ENCODE measurements at places on chromosomes 2 and 18. TPM values are rescaled to one million over a fixed set of nuclear protein-coding genes. Genes with fewer than 3 reads are reported as not detected.

- DNase-seq: no peak
These were observed 49.8 kb downstream of the PTPN4 start for GRCh38 chr2:119809339-119810048.

DNA sequence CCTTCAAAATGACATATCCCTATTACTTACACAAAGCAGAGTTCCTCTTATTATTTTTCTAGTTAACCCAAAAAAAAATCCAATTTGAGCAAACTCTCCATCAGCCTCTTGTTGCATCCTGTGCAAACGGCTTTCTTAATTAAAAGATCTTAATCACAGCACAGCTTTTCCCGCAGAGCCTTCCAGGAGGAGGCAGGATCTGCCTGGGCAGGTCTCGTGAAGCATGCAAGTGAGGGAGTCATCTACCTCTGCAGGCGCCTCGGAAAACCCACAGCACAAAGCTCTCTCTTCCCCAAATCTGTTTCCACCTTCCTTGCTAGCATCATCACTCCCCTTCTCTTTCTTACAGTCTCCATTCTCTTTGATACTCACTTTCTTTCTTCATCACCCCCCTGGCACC lies 100.4 kb downstream of the EN1 start:
- DNase-seq: no peak

DNA sequence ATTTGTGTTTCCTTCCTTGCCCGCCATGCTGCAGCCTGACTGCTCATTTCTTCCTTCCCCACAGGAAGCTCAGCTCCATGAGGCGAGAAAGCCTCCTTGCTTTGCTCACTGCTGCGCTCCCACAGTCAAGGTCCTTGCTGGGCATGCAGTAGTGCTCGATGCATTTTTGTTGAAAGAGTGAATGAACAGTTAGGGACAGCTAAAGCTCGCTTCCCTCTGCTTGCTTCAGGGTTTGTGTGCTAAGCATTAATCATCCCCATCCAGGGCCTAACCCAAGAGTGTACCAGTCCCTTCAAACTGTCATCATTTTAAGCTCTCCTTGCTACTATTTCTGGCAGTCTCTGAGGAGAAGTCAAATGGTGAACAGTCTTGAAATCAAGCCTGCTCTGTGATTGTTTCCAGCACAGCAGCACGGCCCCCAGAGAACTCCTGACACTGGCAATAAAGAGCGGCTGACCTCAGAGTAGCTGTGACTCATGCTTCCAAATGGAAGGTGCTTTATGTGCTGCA lies 171.7 kb upstream of the SOX11 start:
- no peak for DNase-seq

DNA sequence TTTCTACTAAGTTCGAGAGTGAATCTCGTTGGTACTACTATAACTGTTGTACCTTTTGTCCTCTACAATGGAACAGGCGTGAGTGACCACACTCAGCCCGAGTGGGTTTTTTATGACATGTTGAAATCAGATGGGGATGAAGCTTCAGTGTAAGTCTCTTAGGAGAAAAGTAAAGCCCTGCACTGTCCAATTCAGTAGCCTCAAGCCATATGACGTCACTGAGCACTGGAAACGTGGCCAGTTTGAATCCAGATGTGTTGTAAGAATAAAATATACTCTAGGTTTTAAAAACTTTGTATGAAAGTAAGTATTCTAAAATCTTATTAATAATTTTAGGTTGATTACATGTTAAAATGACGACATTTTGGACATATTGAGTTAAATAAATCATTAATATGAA lies 101.7 kb upstream of the SP3 start:
- no peak for DNase-seq

GRCh38 chr2:241316825-241317224 lies 1.1 kb downstream of the SEPTIN2 start:
- DNase-seq: no peak

DNA sequence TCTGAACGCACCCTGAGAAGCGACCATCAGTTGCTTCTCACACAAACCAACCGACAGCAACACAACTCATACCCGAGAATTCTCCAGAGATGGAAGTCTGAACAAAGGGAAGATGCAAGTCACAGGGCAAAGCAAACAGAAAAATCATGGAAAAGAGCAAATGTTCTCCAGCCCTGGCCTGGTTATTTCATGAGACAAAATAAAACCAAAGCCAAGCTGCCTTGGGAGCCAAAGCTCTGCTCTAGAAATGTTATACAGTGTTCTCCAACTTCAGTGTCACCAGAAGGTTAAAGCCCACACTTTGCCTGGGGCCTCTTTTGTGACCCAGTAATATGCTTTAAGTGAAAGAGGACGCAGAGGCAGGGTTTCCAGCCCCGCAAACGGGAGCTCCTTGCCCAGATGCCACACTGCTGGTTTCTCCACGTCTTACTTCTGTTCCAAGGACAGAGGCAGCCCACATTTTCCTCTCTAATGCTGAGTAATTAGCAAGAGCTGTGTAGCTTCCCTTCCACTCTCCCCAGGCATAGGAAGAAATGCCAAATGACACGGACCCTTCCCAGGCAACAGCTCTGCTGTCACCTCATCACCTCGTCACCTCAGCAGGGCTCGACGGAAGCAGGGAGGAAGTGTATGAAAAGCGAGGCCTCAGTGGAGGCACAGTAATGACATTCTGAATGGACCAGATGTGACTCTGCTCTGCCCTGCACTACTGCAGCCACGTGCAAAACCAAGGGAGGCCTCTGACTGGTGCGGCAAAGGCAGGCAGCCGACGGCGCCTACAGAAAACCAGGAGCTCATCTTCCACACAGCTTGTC lies 64.7 kb downstream of the FBXO15 start:
- DNase-seq: no peak

DNA sequence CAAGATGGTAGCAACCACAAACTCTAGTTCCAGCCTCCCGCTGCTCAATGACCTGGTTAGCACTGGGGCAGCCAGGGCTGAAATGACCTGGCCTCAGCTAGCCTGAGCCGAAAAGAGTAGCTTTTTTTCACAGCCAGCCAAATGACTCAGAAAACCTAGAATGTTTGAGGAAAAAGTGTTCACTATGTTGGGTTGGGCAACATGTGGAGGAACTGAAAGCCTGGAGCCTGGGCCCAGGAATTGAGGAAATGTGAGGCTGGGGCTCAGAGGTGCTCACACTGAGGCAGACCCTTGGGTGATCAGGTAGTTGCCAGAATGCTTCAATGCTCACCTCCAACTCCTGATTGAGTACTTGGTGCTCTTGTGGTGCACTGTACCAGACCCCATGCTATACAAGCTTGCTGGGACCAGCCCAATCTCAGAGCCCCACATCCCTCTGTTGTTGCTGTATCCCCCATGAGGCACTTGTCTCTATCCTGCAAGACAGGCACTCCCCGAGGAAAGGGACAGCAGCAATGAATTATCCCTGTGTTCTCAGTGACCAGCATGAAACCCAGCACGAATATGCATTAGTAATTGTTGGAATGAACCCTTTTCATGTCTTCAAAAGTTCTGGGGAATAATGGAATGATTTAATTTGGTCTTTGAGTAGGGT lies 116.2 kb downstream of the USP34 start:
- DNase-seq: no peak

- DNase-seq: no peak
These were observed 40.1 kb downstream of the NRP2 start for GRCh38 chr2:205722283-205722918.

GRCh38 chr2:111100765-111101162 lies 19.9 kb upstream of the BCL2L11 start:
- DNase-seq: no peak

GRCh38 chr2:86370579-86370978 lies 33.2 kb upstream of the REEP1 start:
- no peak for DNase-seq

- no peak for DNase-seq
These were observed 143.9 kb downstream of the ZBTB7C start for GRCh38 chr18:48265328-48265727.

DNA sequence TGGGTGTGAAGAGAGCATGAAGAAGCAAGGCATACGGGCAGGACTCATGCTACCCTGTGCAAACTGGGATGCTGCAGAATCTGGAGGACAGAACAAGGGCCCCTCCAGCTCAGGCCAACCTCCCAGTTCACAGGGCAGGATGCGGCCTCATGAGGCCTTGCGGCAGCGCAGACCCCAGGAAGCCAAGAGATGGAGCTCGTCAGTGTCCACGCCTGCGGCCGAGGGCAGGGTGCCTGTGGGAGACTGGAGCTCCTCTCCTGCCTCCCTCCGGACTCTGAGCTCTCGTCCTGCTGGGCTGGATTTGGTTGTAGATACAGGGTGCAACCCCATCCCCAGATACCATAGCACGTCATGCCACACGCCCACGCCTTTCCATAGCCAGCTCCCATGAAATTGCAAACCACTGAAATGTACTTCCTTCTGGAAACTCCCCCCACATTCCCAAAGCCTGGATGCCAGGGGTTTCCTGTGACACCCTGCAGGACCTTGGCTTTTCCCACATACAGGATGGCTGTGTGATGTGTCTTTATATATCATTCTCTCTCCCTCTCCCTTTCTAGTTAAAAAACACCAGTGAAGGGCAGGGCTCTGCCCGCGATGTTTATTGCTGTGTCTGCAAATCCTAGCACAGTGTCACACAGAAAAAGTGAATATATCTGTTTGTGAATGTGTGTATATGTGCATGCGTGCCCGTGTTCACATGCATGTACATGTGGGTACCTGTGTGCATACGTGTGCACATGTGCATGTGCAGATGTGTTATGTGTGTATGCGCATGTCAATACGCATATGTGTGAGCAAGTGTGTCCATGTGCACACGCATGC lies 12.3 kb upstream of the SNTG2 start:
- no peak for DNase-seq

DNA sequence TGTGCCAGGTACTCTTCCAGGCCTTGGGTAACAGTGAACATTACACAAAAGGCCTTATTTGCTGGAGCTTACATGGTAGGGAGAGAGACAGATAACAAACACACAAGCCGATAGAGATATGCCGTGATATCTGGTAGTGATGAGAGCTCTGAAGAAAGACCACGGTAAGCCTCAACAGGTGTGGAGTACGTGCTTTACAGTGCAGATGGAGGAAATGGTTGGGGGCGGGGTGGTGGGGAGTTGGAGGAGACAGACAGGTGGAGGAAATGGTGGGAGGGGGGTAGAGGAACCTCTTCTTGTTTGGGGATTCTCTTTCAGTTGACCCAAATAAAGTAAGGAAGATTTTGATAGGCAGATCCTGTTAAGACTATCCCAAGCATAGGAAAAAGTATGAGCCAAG lies 141.1 kb upstream of the ALPP start:
- DNase-seq: no peak

GRCh38 chr2:148110184-148110583 lies 89.3 kb downstream of the MBD5 start:
- no peak for DNase-seq

Gene NPHP1
- total RNA-seq: 0.94 TPM

Gene LRPPRC
- 47.6 TPM for total RNA-seq

Gene IGFBP5
- total RNA-seq: 41.5 TPM

Gene TCF4
- 190 TPM for total RNA-seq

Gene SIGLEC15
- 0.47 TPM for total RNA-seq

Gene CIB4
- not detected for total RNA-seq

Gene C2orf15
- total RNA-seq: not detected

Gene POTEJ
- total RNA-seq: not detected

Gene LOXHD1
- not detected for total RNA-seq

All from Peyer's patch (tissue), 4 donors.